OCI-LY7 (cell line): ENCODE measurements at places on chromosomes 4 and X. TPM values are rescaled to one million over a fixed set of nuclear protein-coding genes. Genes with fewer than 3 reads are reported as not detected.

The ZFP92 gene
- not detected in 2 replicates for total RNA-seq

The PDGFC gene
- not detected in 2 replicates for total RNA-seq

- no peak for DNase-seq
These were observed 1.5 kb downstream of the SLC26A1 start for GRCh38 chr4:991451-992296.

GRCh38 chrX:74925225-74926088 lies at the start of gene NEXMIF:
Gene NEXMIF, minus strand, starts transcription at chrX:74925452.
- no peak for DNase-seq

DNA sequence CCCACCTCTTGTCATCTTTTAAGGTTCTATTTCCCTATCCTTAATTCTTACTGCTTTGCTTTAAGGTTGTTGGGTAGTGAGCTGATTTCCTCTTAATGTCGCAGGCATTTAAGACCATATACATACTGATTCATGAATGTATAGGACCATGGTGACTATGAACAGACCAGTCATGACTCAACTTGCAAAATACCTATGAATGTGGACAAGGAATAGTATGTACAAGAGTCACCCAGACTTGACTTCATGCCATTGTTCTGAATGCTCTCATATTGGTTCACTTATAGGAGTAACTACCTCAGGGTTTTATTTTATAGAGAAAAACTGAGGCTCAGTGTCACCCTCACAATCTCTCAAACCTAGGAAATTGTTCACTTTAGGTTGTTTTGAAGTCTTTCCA lies 44.3 kb downstream of the CCNG2 start:
- no peak for DNase-seq

- DNase-seq, result no peak
These were observed 150.2 kb downstream of the C4orf33 start for GRCh38 chr4:129246145-129246544.

GRCh38 chrX:143455046-143455445 lies 62.2 kb downstream of the SPANXN3 start:
- DNase-seq, result no peak

GRCh38 chrX:103586314-103586646 lies 965 bp downstream of the TCEAL4 start:
- no peak for DNase-seq

DNA sequence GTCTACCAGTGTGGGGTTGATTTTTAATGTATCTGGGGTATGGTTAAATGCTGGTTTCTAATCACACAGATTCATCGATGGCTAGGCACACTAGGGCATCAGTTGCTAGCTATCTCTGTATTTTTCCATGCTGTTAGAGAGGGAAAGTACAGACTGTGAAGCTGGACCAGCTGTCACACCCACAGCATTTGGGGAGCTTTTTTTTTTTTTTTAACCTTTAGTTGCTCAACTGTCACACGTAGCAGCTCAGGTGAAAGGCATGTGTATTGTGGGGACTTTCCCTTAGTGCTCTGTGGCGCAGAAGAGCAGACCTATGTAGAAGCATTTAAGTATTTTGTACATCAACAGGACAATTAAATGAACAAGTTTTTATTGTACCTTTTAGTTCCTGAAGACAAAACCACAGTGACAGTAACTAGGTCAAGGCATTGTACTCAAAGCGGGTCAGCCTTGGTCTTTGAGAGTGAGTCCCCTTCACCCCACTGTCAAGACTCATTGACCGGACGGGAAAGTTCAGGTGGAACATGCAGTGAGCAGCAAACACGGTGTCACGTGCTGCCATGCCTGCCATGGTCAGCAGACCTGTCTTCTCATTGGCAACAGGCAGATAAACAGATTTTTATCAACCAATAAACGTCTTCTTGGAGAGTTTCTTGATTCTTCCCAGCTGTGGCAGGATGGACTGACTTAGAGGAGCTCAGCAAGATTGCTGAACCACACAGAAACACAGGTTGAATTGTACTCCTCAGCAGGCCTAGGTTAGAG lies 65.3 kb downstream of the CASP3 start:
- peak; percentile 11 for DNase-seq

DNA sequence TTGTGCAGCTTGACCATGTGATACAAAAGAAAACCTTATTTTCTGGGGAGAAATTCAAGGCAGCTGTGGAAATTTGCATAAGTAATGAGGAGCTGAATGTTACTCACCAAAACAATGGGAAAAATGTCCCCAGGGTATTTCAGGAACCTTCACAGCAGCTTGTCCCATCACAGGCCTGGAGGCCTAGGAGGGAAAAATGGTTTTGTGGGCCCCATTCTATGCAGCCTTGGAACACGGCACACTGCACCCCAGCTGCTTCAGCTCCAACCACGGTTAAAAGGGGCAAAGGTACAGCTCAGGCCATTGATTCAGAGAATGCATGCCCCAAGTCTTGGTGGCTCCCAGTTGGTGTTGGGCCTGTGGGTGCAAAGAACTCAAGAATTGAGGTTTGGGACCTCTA lies 216.1 kb downstream of the MAGEE1 start:
- no peak for DNase-seq

GRCh38 chrX:135557344-135557743 lies 36.9 kb downstream of the INTS6L start:
- DNase-seq, result no peak

GRCh38 chr4:6334203-6334887 lies 64.7 kb downstream of the WFS1 start:
- no peak for DNase-seq

GRCh38 chr4:64205376-64205775 lies 203.9 kb downstream of the TECRL start:
- DNase-seq, result no peak

DNA sequence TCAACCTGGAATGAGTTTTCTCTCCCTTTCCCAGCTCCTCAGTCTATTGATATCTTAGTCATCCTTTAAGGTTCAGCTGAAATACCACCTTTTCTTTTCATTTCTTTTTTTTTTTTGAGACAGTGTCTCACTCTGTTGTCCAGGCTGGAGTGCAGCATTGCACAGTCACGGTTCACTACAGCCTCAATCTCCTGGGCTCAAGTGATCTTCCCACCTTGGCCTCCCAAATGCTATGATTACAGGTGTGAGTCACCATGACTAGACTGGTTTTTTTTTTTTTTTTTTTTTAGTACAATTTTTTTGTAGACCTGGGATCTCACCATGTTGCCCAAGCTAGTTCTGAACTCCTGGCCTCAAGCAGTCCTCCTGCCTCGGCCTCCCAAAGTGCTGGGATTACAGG lies 28.9 kb downstream of the AFF1 start:
- DNase-seq, result no peak

DNA sequence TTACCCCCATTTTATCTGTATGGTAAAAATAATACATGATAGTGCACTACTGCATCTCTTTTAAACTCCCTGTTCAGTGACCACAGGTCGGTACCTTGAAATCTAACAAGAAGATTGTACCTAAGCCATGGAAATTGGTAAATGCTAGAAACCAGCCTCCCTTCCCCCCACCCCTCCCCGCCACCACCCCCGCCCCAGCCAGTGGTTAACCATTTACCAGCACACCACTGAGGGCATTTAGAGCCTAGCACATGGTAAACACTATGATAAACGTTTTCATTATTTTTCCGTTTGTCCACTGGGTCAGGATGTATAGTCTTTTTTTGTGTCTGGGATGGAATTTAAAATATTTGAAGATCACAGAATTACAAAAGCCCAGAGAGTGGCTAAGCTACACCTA lies 703 bp upstream of the FTSJ1 start:
- peak; percentile 15 for DNase-seq

GRCh38 chrX:123617007-123617406 lies 115.8 kb downstream of the THOC2 start:
- no peak for DNase-seq

- no peak for DNase-seq
These were observed 49.4 kb upstream of the CAMK2D start for GRCh38 chr4:113810906-113811305.

DNA sequence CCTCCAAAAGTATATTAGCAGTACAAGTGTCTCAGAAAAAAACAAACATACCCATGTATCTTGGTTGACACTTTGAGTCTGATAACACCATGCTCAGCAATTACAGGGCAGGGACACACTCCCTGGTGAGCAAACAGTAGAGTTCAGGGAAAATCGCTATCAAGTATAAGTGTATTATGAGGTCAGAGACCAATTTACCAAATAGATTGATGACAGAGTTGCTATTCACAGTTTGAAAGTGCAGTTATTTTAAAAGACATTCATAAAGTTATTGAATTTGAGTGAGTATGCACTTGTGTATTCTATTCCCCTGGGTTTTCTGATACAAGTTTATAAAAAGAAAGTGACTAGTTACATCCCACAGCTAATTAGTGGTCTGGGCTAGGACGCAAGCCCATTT lies 10.2 kb upstream of the LONRF3 start:
- DNase-seq, result no peak
